Right lung (tissue), 10 donors: ENCODE measurements at places on chromosomes 7 and 10. TPM values are rescaled to one million over a fixed set of nuclear protein-coding genes. Genes with fewer than 3 reads are reported as not detected.
A peak's percentile ranks its signal among the peaks of the same experiment; 100 is the strongest.

GRCh38 chr10:67076144-67076543, 150.3 kb downstream of the LRRTM3 start:
- DNase-seq = no peak

- DNase-seq = no peak
These were observed 188.0 kb downstream of the KCND2 start for GRCh38 chr7:120460949-120461348.

DNA sequence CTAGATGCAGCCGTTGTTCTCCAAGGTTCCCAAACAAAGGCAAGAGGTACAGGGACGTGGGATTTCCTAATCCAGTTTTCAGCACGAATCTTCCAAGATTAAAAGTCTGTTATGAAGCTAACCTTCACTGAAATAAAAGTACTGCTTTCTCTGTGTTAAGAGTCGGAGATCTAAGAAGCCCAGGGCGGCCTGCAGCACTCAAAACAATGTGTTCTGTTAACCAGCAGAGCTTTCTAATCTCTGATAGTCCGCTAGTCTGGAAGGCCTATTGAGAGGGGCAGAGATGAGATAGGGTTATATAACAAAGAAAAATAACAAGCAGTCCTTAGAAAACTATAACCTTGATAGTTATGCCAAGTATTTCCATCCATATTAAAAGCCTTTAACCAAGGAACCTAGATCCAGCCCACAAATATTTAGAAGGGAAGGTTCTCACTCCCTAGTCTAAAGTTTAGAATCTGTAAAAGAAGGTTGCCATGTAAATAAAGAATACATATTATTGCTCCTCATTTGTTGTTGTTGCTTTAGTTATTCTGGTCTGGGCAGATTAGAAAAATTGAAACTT, 106.3 kb upstream of the SVIL start:
- no peak for DNase-seq

DNA sequence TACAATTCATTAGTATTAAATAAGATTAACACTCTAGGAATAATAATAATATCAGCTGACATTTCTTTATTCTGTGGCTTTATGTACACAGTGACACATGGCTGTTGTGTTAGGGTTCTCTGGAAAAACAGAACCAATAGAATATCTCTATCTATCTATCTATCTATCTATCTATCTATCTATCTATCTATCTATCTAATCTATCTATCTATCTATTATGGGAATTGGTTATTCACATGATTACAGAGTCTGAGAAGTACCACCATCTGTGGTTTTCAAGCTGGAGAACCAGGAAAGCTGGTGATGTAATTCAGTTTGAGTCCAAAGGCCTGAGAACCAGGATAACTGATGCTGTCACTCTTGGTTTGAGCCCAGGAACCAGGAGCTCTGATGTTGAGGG, 194.1 kb upstream of the MTPN start:
- no peak for DNase-seq

- DNase-seq = no peak
These were observed 47.2 kb downstream of the RHOBTB1 start for GRCh38 chr10:60896810-60897209.

DNA sequence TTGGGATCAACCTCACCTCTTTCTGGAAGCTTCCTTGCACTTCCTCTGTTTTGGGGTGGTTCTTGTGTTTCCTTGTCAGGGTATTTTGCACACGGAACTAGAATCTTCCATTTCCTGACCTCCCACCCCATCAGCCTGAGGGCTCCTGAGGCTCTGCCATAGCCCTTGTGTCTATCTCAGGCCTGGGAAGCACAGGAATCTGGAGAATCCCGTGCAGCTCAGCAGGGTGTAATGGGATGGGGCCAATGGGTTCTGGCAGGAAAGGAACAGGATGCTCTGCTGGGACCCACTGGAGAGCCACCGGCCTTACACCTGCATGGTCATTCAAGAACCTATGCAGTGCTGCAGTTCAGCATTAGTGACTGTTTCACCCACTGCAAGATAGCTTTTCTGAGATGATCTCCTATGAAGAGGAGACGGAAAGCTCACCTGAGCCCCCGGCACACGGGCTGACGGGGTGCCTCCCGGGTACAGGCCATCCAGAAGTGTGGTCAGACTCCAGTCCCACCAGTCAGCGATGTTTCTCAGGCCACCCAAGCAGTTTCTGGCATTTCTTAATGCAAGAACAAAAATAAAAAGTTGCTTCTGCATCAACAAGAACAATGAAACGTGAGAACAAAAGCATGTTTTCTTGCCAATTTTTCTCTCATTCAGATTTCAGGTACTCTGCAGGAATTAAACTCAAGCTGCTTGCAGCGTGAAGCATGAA, 133.2 kb downstream of the PKD1L1 start:
- DNase-seq = no peak

DNA sequence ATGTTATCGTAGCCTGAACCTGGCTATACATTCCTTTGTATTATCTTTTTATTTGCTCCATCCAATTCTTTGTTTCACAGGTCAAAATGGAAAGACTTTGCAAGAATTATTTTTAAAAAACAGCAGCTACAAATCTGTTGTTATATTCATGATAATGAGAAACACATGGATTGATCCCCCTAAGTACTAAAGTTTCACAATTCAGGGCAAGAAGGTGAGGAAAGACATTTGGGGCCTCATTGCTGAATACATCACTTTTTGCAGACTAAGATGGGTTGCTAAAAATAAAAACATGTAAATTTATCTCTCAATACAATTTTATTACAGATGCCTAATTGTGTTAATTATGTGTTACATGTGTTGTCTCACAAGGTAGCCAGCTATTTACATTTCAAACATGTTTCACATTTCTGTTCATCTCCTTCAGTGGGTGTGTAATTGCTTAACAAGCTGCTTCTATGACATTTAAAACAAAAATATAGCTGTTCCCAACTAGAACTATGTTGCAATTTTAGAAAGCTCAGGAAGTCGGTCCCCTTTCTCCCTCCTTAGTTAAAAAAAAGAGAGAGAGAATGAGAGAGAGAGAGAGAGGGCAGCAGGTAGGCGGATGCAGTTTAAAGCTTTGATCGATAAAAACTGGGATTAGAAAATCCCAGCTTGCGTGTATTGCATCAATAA, 606.3 kb upstream of the FZD8 start:
- peak; percentile 1 for DNase-seq

The OR6B1 gene
- not detected for polyA plus RNA-seq
